GOT3 (cell line): ENCODE measurements at places on chromosomes 16 and 17.

DNA sequence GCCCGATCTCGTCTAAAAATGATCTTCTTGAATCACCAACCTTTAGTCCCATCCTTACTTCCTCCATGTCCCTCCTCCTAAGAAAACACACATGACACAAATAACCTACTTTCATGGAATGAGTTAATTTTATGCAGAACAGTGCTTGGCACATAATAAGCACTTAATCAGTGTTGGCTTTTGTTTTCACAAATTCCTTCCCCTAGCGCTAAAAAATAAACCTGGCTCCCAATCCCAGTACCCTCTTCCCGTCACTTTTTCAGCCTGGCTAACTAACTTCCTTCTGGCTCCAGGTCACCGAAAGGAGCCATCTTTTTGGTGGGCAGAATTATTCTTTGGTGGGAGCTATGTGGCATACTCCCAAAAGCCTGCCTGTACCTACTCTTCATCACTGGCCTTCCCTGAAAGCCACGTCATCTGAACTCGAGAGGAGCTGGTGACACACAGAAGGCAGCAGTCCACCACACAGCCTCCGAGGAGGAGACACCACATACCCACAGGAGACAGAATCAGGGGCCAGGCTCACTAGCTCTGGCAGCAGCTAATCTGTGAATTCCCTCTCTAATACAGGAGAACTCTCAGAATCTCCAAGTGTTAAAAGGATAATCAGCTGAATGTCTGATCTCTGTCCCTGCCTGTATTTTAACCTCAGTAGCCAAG is 114.5 kb downstream of the SMG6 start:
- no peak for DNase-seq

DNA sequence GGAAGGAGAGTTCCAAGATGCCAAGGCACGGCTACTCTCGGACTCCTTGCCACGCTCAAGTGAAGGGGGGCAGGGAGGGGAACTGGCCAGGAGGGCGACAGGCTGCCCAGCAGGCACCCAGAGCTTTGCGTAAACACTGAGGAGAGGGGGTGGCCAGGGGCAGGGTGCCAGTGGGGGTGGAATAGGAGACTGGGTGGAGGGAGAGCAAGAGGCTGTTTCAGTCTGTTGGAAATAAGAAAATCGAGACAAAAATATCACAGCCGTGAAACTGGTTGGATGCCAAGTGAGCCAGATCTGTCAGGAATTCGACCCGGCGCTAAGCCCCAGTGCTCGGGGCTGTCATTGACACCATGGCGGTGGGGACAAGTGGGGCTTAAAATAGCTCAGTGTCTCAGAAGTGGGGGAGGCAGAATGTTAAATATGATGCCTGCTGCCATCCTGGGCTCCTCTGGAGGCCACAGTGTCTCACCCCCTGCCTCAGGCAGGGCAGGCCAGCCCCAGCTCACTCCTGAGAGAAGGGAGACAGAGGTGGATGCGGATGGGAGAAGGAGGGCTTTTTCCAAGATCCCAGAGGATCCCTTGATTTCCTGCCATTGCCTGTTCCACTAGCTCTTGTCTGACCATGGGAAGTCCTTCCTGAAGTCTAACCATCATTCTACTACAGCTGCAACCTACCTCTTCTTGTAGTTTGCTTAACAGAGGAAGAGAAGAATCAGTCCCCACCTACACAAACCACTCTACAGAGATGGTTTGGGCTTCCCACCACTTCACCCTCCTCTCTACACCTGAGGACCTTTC is 9.5 kb downstream of the PNMT start:
- no peak for DNase-seq

DNA sequence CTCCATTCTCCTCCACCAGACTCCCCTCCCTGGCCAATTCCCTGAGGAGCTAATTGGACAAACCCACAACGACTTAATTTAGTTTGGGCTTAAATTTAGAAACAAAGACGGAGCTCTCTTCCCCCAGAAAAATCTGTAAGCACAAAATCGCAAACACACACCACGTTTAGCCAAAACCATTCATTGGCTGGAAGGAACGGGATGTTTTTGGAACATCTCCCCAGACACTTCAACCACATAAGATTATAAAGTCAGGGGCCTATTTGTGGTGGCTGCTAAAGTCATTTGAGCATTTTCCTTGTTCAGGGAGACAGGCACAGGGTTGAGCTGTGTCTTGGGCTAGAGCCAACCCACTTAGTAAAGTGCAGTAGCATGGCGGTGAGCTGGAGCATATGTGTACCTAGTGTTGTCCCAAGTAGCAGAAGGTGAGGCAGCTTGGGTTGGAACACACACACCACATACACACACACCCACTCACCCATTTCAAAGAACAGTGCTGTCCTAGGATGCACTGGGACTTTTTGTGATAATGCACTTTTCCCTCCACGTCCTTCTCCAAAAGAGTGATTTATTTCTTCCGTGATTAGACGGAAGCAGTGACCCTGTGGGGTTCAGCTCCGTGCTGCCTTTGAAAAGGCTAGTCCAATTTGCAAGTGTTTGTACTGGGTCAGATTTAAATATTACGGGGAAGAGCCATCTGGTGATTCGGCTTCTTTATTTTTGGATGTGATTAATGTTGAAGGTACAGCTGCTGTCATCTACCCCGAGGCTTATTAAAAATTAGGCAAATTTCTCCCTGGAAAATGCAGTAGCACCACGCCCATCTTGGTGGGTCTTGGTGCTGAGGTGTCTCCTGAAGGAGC is 32.2 kb downstream of the ELAC2 start:
- DNase-seq: no peak

- DNase-seq: no peak
Observed at GRCh38 chr16:78105517-78105916, 6.1 kb downstream of the WWOX start.

DNA sequence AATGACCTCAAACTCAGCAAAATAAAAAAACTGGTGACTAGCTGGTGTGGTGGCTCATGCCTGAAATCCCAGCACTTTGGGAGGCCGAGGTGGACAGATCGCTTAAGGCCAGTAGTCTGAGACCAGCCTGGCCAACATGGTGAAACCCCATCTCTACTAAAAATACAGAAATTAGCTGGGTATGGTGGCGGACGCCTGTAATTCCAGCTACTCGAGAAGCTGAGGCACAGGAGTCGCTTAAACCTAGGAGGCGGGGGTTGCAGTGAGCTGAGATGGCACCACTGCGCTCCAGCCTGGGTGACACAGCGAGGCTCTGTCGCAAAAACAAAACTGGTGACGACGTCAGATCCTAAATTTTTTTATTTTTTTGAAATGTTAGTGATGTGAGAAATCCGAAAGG is 82.6 kb upstream of the TOB1 start:
- no peak for DNase-seq

- DNase-seq: no peak
Observed at GRCh38 chr16:87404764-87405625, 12.9 kb downstream of the MAP1LC3B start.

GRCh38 chr16:84095466-84095865 is 21.3 kb downstream of the MBTPS1 start:
- no peak for DNase-seq

- DNase-seq: no peak
Observed at GRCh38 chr16:88659160-88659559, 3.7 kb downstream of the MVD start.

GRCh38 chr16:73166441-73166851 is 118.5 kb upstream of the ZFHX3 start:
- DNase-seq: no peak

GRCh38 chr17:66054242-66054641 is 137.7 kb downstream of the CEP112 start:
- DNase-seq: no peak

DNA sequence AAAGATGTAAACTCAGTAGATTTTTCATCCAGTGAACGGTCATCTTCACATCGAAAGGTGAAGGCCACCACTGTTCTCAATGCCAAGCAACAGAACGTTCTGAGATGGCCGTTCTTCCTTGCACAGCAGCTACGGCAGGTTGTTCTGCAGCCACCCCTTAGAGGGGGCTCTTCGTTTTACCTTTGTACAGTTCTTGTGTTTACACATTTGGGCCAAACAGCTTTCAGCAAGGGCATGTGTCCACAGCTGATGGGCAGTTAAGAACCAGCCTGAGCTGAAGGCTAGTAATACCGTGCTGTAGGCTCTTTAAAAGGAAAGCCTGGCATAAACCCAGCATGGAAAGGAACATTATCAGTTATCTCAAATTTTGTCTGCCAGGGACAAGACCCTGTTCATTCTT is 15.9 kb downstream of the PLD6 start:
- no peak for DNase-seq
